ENCODE measurements at places on chromosomes 16 and 17.
A peak's percentile ranks its signal among the peaks of the same experiment; 100 is the strongest.

DNA sequence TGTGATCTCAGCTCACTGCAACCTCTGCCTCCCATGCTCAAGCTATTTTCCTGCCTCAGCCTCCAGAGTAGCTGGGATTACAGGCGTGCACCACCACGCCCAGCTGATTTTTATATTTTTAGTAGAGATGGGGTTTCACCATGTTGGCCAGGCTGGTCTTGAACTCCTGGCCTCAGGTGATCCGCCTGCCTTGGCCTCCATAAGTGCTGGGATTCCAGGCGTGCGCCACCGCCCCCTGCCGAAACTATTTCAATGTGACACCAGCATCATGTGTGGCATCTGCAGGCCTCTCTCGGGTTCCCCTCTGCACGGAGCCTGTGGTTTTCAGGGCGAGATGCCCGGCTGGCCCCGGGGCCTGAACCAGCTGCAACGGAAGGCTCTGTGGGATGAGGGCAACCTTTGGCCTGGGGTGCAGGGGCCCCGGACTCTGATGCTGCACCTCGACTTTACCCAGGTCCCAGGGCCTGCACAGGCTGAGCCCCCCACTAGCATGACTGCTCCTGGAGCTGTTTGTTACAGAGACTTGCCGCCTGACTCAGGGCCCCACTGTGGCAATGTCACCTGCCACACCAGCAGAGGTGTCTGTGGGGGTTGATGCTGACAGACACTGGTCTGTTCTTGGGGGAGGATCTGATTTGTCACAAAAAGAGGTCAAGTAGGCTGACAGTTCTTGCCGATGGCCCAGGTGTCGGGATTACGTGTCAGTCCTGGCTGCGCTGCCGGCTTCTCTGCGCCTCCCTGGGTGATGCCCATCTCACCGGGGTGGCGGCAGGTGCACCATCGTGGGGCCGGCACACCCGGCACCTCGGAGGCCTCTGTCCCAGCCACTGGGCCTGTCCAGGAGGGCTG is 8.6 kb upstream of the TEX19 start:
- peak; percentile 32 for DNase-seq

GRCh38 chr17:45302649-45303173 is 14.1 kb downstream of the MAP3K14 start:
- DNase-seq = no peak

- DNase-seq = no peak
These were observed 253.8 kb upstream of the PMFBP1 start for GRCh38 chr16:72425571-72426341.

GRCh38 chr16:79006765-79007164 is 593.8 kb downstream of the MAF start:
- DNase-seq = no peak

GRCh38 chr17:76515274-76515949 is 14.2 kb upstream of the RHBDF2 start:
- peak; percentile 56 for DNase-seq

- DNase-seq = peak; percentile 30
These were observed 577 bp downstream of the GSPT1 start for GRCh38 chr16:11915114-11915643.
